Heart right ventricle (tissue), 16 donors: ENCODE measurements at places on chromosomes 16 and 17. TPM values are rescaled to one million over a fixed set of nuclear protein-coding genes. Genes with fewer than 3 reads are reported as not detected.
A peak's percentile ranks its signal among the peaks of the same experiment; 100 is the strongest.

Gene MSLN
- not detected for total RNA-seq

Gene DNAH17
- 0.05 TPM for total RNA-seq

Gene FOXC2
- total RNA-seq = 1.9 TPM

Gene SLFN13
- total RNA-seq = 5.9 TPM

Gene AIPL1
- total RNA-seq = not detected

Gene EVI2B
- 1.3 TPM for total RNA-seq

Gene MAP2K6
- 2.9 TPM for total RNA-seq

GRCh38 chr16:17440131-17440530, 30.6 kb downstream of the XYLT1 start:
- DNase-seq = no peak

- peak; percentile 68 for DNase-seq
Observed at GRCh38 chr17:39667945-39668924, at the start of gene PNMT. Gene PNMT, plus strand, starts transcription at chr17:39668453. Its CDS starts 23 bp downstream, at chr17:39668476.

GRCh38 chr16:57062329-57062728, 30.1 kb upstream of the CPNE2 start:
- DNase-seq = peak; percentile 41

GRCh38 chr17:14429084-14429483, 128.2 kb downstream of the HS3ST3B1 start:
- no peak for DNase-seq

GRCh38 chr17:83146347-83146746, 66.9 kb downstream of the METRNL start:
- no peak for DNase-seq

DNA sequence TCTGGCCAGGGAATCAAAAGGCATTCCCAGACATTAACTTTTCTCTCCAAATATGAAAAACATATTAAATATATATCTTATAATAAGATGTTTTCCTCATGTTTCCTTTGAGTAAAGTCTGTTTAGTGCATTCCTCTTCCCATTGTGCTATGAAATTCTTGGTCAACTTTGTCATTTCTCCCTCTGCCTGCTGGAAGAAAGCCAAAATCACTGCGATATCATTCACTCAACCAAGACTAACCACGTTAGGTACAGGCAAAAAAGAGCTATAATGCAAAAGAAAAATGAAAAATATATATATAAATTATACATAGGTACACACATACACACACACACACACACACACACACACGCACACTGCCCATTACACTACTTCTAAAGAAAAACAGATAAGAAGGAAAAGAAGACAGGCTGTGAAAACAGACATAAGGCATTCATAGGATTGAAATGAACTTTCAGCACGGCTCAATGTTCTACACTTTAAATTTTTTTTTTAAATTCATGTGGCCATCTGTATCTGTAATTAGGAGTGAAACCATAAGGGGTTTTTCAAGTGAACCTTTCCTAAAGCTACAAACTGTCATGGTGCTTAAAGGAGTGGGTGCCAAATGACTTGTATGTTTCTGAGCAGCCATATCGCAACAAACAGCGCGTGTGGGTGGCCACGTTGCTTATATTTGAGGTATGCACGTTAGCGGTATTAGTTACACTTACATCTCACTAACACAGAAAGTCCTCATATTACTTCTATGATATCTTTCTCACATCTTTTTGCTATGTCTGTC, 71.6 kb upstream of the PSMD7 start:
- DNase-seq = no peak

DNA sequence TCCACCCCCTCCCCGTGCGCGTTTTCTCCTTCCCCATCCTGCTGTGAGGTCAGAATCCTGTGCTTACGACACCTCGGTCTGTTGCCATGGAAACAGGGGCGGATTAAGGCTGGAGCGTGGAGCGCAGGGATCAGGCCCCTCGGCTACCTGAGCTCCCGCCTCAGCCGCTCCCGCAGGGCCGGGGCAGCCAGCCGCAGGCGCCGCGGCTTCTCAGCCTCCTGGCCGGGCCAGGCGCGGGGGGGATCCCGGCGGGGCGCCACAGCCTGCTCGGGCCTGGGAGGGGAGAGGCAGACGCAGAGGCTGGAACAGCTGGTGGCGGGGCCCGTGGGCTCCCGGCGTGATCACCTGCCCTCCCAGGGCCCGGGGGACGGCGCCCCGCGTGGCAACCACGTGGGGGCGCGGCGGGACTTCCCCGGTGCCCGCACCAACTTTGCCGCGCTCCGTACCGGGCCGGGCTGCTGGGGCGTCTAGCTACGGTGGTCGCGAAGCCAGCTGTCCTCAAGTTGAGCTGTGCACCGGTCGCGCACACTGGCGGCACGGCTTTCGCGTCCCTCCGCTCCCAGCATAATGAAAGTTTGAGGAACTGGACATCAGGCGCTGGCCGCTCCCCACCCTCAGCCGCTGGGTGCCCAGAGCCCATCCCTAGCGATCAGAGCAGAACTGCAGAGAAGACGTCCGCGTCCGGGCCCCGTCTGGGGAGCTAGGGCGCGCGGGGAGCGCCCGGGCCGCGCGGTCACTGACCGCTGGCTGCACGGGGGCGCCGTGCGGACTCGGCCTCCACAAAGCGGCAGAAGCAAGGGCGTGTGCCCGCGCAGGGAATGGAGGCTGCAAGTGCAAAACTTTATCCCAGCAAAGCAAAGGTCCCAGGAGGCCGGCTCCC, 1.2 kb downstream of the RTN4RL1 start:
- DNase-seq = peak; percentile 61

DNA sequence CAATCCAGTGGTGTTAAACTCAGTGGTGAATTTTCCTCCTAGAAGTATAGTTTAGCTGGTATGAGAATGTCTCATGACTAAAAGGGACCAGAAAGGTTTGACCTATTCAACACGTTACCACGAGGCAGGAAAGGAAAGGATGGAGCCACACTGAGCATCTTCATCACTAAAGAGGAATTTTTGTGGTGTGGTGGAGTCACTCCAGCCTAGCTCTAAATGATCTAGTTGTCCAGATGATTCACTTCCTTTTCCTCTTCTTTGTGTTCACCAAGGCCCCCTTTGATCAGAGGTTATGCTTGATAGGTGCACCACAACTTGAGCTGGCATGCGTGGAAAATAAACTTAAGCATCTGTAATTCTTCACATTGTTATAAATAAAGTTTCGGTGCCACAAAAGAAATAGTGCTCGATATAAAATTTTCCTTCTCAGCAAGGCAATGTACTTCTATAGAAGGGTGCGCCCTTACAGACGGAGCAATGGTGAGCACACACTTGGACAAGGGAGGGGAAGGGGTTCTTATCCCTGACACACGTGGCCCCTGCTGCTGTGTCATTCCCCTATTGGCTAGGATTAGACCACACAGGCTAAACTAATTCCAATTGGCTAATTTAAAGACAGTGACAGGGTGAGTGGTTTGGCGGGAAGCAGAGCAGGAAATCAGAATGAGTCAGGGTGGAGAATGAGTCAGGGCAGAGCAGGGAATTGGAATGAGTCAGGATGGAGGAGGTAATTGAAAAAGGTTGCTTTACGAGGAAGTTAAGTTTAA, 254.6 kb downstream of the HS3ST3A1 start:
- DNase-seq = no peak

- no peak for DNase-seq
Observed at GRCh38 chr17:71849783-71850768, 270.7 kb upstream of the SOX9 start.

GRCh38 chr16:57804111-57804837, 2.0 kb upstream of the KIFC3 start:
- DNase-seq = no peak

- no peak for DNase-seq
Observed at GRCh38 chr16:89983536-89983935, 35.0 kb downstream of the DEF8 start.

DNA sequence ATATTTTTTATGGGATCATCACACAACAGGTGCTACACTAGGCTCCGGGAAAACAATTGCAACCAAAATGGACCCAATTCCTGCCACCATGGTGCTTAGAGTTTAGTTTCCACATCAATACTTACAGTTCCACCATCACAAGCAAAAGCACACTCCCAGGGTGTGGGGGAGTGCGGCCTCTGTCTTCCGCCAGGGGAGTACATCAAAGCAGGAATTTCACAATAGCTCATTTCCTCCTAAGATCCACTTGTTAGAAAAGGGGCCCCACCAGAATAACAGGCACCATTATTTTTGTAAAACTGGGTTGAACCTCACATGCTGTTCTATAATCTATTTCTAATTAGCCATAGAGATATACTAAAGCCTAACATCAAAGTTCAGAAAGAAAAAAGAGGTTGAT, 44.3 kb upstream of the PSMD7 start:
- DNase-seq = no peak

DNA sequence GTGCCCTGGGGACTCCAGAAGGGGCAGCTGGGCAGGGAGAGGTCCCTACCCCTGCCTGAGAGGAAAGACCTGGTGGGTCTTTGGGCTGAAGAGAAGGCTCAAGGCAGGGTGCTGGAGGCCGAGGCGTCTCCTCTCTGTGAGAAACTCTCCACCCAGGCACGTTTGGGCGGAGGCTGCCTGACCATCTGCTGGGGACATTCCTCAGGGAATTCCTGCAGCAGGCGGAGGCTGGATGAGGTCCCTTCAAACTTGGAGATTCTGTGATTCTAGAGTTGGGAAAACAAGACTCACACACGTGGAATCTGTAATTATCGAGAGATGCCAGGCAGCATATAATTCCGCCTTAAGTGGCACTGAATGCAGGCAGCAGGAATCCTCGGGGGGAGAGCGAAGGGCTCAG, 21.1 kb upstream of the PHF12 start:
- DNase-seq = no peak
